NCI-H446 treated with DMSO at 0.1 percent for 48 hours (cell line): ENCODE measurements at places on chromosomes 7 and 10.

- no peak for DNase-seq
These were observed 1.1 kb downstream of the IL2RA start for GRCh38 chr10:6061056-6061455.

DNA sequence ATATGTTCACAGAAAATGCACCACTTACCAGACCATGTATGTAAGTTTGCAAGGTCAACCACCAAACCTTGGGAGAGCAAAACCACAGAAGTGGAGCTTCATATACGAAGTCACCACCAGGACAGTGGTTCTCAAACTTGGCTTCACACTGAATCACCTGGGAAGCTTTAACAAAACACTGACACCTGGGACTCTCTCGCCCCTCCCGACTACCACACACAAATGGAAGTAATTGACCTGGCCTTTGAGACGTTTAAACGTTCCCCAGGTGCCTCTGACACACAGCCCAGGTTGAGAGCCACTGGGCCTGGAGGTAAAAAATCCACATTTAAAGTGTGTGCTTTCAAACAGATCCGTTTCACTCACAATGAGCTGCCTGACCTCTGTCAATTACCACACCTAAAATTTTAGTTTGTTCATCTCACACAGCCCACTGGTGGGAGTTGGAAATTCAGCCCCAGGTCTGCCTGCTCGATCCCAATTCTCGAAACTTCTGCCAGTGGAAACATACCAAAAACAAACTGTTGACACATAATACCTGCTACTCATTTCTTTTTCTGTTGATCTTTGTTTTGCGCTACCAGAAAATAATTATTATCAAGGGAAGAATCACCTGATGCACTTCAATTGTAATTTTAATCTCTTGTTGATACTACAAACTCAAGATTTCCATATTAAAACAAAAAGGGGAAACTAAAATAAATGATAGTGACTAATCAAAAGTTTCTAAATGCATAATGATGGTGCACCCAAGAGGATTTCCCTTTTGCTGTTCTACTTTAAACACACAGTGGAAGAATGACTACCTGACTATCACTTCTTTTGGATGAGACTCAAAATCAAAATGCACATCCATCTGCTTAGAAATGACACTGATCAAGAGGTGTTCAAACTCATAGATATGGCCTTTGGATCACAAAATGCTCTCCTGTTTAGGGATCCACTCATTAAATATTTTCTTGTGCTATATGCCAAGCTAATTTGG is 26.6 kb downstream of the CDNF start:
- DNase-seq = no peak

- DNase-seq = no peak
These were observed 249.5 kb downstream of the LRRTM3 start for GRCh38 chr10:67175354-67175753.

DNA sequence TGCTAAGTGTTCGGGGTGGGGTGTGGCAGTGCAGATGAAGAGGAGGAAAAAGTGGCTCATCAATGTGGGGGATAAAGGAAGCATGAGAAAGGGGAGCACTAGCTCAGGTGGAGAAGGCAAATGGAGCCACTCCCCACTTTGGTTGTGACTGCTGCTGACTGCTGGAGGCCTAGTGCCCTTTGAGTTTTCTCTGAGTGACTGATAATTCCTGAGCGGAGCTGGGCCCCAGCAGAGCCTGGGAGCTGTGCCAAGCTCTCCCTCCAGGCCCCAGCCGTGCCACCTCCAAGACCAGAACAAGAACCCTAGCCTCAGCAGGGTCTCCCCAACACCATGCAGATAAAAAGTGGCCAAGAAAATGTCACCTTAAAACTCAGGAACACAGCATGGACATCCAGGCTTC is 9.7 kb upstream of the RASSF4 start:
- DNase-seq = no peak

DNA sequence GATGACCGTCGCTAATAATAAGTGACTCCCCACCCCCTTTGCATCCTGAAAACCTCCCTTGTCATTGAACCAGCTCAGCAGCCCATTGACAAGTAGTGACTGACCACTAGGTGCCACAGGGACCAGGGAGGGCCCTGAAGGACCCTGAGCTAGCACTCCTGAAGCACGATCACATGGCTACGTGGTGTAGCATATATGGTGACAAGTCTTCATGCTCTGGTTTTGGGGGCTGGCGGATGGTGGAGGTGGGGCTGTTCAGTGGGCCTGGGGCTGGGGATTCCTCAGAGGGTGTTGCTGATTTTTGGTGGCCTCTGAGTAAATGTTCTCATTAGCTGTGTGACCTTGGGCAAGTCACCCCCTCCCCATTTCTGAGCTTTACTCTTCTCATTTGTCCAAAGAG is 4.7 kb downstream of the ADAMTS14 start:
- DNase-seq = no peak

- DNase-seq = no peak
These were observed 132.2 kb downstream of the MAD1L1 start for GRCh38 chr7:2100278-2101208.

DNA sequence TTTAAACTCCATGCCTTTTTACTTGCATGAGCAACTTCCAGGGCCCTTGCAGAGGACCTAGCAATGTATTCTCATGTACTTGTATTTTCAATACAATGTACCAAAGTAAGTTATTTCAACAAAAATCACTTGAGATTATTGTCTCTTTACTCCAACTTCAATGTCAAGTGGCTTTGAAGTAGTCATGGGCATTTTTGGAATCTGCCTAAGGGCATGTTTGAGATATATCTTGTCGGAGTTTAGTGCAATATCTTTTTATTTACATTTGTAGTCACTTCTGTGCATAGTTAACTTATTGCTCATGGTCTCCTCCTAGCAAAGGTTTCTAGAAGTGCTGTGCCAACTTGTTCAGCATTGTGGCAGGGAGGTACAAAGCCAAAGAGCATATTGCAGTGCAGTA is 508.7 kb upstream of the SEMA3D start:
- peak; percentile 6 for DNase-seq

GRCh38 chr10:114328874-114329273 is 75.4 kb downstream of the AFAP1L2 start:
- no peak for DNase-seq

GRCh38 chr10:119413471-119414080 is 128.9 kb downstream of the RGS10 start:
- no peak for DNase-seq

GRCh38 chr10:124225467-124226270 is 132.3 kb upstream of the CHST15 start:
- no peak for DNase-seq

GRCh38 chr7:132685277-132685676 is 109.0 kb upstream of the PLXNA4 start:
- no peak for DNase-seq

GRCh38 chr10:101066146-101066895 is 4.5 kb downstream of the KAZALD1 start:
- DNase-seq = no peak

DNA sequence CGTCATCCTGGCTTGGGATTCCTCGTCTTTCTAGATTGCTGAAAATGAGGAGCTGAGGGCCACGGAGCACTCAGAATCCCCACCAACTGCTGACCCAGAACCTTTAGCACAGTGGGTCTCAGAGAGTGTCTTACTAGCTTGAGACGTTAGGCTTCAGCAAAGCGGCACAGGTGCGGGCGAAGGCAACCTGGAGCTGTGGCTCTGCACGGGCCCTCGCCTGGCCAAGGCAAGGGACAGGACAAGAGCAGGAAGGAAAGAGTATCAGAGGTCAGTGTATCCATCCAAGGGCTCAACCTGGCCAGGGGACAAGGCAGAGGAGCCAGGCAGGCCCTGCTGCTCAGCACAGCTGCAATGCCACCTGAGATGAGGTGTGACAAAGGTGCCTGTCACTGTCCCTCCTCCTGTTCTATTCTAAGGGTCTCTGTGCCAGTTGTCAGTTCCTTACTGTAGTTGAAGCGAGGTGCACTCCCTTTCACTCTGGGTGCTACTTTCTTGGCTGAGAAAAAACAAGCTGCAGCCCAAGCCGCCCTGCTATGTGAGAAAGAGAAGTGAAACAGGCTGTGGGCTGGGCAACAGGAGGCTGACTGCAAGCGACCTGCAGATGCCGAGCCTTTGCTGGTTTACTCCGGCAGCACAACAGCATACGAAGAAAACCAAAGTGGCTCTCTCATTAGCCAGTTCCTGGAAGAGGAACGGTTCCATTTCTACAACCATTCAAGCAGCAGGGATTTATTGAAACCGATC is 33.3 kb upstream of the KDM7A start:
- no peak for DNase-seq

GRCh38 chr10:129949891-129950291 is 14.2 kb downstream of the EBF3 start:
- no peak for DNase-seq

- no peak for DNase-seq
These were observed 183.7 kb upstream of the FEZF1 start for GRCh38 chr7:122488241-122488640.

DNA sequence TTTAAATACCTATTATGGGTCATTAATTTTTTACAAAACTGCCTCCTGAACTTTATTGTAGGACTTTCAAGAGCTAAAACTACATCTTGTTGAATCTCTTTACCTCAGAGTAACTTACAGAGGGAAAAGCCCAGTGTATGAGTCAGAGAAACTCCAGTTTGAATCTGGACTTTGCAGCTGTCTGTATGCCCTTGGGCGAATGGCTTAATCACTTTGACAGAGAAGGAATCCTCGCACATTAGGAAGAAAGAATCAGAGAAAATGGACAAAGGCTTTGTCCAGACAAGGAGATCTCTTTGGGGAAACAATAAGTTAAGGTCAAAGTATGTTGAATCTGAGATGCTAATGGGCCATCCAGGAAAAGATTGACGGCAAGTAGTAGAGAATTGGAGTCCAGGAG is 484.2 kb upstream of the CELF2 start:
- DNase-seq = no peak

GRCh38 chr7:113664867-113665266 is 253.9 kb downstream of the PPP1R3A start:
- no peak for DNase-seq

DNA sequence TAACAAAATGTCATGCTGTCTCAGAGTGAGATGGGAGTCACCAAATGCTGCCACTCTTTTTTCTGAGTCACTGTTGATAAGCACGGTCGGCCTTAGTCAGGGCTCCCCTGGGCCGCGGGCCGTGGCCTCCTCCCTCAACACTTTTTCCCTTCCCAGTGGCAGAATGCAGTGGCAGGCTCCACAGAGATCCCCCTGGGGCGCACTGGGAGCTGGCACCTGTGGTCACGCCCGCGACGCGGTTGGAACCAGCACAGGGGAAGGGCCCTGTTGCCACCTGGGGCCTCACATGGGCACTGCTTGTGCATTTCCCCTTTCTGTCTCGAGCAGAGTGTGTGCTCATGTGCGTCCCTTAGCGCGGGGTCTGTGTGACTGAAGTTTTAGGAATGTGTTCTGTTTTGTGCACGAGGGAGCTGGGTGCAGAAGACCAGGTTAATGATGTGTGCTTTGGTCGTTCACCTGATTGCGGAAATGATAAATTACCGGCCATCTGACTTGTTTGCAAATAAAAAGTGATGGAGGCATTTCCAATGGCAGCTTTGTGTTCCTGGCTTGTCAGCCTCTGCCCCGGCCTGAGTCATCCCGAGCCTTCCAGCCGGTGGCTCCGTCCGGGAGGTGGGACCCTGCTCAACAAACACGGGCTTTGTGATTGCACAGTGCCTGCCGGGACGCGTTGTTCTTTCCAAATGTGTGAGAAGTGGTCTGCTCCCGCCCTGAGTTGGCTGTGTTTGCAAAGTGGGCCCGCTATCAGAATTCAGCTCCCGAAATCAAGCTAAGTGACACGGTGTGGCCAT is 100.7 kb downstream of the NKX6-2 start:
- DNase-seq = no peak

GRCh38 chr7:79789584-79790345 is 336.3 kb upstream of the MAGI2 start:
- DNase-seq = peak; percentile 68

DNA sequence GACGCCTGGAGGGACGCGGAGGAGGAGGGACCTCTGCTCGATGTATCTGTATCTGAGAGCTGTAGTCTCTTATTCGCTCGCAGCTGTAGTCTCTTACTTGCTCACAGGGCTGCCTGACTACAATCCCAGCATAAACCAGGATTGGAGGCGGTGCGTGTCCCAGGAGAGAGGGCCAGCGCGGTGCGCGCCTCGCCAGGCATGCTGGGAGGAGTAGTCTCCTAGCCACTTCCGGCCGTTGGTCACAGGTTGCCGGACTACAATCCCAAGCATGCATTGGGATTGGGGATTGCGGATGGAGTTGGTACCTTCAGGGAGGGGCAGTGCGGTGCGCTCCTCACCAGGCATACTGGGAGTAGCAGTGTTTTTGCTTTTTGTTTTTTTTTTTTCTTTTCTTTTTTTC is 421.7 kb upstream of the NUPR2 start:
- no peak for DNase-seq
